ENCODE measurements at places on chromosomes 4 and X.

DNA sequence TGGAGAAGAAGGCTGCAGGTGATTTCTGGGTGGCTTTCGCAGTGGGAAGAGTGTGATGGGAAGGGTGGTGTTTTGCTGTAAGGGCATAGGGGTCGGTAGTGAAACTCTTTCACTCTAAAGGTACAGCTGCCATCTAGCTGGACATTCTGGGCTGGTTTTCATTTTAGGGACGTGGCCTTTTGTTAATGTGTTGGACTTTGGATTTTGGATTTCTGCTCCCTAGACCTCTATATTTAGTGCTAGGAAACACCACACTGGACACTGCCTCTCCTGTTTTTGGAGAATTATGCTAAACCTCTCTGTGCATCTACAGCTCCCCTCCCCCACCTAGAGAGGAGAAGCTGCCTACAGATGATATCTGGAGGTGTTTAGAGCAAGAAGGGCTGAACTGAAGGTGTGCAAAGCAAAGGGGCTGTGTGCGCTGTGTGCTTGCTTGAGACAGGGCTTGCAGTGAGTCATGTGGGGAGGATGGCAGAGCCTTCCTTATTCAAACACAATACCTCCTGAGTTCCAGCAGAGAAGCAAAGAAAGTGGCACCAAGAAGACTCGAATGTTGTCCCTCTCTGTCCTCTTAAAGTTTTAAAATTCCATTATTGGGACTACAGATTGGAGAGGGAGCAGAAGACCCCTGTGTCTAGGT is 47.9 kb downstream of the STARD8 start:
- no peak for DNase-seq

- no peak for DNase-seq
These were observed 711.8 kb upstream of the FAM241A start for GRCh38 chr4:111433441-111433840.

GRCh38 chr4:74087481-74087880 is 11.5 kb downstream of the CXCL2 start:
- DNase-seq = no peak

DNA sequence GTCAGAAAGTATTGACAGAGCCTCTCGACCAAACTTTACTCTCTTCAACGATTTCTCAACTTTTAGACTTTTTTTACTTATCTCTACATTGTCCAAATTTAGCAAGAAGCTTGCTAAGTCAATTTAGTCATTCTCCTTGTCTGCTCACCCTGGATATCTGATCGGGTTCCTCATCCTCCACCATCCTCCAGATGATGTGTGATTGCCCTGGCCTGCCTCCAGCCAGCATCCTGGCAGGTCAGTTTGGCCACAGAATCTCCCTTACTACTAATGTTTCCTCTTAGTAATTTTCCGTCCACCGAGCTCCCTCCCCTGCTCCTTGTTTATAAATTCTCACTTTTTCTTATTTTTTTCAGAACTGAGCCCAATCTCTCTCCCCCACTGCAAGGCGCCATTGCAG is 167.9 kb upstream of the ZFP42 start:
- DNase-seq = no peak

DNA sequence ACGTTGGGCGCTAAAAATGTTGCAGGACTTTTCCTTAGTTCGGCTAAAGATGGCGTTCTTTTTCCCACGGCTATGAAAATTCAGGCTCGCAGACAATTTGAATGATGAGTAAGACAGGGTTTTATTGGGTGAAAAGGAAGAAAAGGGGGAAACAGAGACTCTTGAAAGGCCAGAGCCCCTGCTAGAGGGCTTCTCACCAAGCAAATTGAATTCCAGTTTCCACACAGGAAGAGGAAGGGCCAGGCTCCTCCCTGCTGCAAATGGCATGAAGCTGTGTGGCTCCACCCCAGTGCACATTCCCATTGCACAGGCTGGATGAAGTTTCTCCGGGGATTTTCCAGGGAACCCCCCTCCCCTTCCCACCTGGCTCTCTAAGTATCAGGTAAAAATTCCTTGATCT is 210.9 kb downstream of the KLHL4 start:
- no peak for DNase-seq

DNA sequence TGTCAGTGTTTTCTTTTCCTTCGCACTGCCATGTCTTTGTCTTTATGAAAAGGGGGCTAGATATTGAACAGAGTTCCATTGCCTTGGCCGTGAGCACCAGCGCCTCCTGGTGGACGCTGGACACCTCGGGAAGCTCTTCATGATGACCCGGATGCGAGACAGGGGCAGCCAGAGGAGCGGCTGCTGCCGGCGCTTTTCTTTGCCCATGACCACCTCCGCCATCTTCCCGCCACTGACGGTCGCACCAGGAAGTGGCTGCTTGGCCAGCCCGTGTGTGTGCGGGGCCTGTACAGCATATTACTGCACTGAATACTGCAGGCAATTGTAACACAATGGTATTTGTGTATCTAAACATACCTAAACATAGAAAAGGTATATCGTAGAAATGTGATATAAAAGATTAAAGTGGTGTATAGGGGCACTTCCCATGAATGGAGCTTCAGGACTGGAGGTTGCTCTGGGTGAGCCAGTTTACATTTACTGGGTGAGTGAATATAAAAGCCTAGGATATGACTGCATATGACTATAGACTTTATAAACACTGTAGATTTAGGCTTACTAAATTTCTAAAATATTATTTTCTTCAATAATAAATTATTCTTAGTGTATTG is 15.8 kb upstream of the GRIA2 start:
- no peak for DNase-seq

DNA sequence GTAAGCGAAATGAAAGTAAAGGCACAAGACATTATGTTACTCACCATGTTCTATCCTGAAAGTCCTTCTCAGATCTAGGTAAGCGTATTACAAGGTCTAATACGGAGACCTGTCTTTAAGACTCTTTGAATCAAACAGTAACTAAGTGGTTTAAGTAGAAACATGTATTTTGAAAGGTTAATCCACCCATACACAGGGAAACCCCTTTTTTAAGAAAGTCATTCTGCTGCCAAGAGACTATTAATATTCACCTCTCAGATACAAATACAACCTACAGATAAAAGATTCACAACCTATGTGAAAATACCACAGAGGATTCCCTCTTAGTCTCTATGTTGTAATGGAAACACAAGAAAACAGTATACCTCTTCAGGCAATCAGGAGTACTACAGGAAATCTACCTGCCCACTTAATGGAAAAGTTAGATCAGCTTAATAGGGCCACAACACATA is 63.2 kb upstream of the TNIP3 start:
- no peak for DNase-seq

DNA sequence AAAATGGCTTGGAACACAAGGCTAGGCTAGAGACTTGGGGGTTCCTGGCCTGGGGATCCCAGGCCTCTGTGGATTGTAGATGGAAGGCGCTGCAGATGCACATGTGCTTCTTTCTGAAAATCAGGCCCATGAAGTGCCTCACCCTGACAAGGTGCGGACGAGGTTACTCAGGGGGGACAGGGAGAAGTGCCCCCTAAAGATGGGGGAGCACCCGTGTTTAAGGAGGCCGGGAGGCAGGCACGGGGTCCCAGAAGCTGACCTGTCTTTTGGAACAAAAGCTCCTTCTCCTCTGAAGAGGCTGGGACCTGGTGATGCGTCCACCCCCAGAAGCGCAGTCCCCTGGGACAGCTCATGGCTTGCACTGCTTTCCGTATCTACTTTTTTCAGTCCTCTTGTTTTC is 2.4 kb downstream of the PDZD4 start:
- DNase-seq = no peak

DNA sequence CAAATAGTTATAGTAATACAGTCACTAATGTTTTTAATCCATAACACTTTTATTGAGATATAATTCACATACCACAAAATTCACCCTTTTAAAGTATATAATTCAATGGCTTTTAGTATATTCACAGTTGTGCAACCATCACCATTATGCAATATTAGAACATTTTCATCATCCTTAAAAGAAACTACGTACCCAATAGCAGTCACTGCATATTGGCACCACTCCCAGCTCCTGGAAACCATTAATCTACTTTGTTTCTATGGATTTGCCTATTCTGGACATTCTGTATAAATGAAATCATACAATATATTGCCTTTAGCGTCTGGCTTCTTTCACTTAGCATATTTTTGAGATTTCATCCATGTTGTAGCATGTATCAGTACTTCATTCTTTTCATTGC is 99.3 kb downstream of the AMMECR1 start:
- DNase-seq = no peak

GRCh38 chr4:184402239-184402638 is 72.1 kb downstream of the IRF2 start:
- DNase-seq = no peak

- DNase-seq = no peak
These were observed 29.4 kb downstream of the ELF4 start for GRCh38 chrX:130080791-130081367.

DNA sequence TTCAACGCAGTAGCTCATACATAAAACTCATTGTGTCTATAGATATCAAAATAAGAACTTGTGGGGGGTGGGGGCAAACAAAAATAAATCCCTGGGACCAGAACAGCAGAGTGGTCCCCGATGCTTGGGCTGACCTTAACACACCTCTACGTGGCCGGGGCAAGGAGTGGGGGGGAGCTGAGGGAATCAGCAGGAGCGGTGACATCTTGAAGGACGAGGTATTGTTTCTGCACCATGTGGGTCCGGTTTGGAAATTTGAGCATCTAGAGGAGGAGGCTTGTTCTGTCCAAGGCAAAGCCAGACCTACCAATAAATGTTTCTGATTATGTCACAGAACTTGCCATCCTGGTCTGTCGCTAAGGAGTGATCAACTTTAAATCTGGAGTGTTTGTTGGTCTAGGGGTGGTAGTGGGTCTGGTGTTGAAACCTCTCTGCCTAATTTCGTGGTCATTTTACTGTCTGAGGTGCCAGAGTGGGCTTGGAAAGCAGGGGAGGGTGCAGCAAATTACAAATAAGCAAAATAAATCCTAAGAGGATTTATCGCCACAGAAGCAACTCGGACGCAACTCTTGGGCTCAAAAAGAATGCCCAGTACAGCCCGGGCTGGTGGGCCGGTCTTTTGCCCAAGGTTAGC is 774 bp upstream of the RAPGEF2 start:
- no peak for DNase-seq

DNA sequence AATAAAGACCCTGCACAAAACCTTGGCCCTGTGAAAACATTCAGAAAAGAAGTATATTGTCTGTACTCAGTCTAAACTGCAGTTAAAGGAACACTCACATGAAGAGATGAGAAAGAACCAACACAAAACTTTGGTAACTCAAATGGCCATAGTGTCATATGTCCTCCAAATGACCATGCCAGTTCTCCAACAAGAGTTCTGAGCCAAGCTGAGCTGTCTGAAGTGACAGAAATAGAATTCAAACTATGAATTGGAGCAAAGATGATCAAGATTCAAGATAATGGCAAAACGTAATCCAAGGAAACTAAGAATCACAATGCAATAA is 739.3 kb upstream of the NDST4 start:
- DNase-seq = no peak

GRCh38 chr4:139469216-139469615 is 15.3 kb downstream of the RAB33B start:
- no peak for DNase-seq

DNA sequence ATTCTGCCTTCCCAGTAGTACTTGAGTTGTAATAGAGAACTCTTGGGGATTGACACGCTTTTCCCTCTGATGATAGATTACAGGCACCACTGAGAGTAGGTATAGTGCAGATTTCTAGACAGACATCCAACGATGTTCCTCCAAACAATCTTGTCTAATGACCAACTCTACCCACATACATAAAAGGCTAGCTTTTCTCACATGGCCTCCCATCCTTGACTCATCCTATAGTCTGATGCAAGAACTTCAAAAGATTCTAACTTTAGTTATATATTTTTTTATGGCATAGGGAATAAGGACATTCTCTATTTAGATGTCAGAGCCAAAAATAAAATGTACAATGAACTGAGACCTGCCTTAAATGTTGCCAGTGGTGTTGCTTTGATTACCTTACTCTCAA is 60.9 kb downstream of the GLRA2 start:
- no peak for DNase-seq

GRCh38 chr4:158811704-158812103 is 42.9 kb downstream of the FNIP2 start:
- no peak for DNase-seq

- DNase-seq = no peak
These were observed 144.4 kb downstream of the MAGEB17 start for GRCh38 chrX:16311671-16312070.

DNA sequence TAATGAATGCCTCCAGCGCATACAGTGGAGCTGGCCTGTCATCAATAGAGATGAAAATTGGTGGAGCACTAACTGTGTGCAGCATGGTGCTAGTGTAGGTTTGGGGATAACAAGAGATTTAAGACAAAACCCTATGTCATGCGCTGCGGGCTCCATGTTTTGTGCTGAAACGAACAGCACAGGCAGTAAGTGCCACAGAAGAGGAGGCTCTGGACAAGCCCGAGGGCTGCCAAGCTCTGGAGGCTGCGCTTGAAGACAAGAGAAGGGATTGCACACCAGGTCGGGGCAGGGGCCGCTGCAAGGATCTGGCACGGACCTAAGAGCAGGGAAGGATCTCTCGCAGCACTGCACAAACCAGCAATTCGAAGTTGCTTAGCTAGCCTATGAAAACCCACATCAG is 35.5 kb downstream of the TENM3 start:
- no peak for DNase-seq

DNA sequence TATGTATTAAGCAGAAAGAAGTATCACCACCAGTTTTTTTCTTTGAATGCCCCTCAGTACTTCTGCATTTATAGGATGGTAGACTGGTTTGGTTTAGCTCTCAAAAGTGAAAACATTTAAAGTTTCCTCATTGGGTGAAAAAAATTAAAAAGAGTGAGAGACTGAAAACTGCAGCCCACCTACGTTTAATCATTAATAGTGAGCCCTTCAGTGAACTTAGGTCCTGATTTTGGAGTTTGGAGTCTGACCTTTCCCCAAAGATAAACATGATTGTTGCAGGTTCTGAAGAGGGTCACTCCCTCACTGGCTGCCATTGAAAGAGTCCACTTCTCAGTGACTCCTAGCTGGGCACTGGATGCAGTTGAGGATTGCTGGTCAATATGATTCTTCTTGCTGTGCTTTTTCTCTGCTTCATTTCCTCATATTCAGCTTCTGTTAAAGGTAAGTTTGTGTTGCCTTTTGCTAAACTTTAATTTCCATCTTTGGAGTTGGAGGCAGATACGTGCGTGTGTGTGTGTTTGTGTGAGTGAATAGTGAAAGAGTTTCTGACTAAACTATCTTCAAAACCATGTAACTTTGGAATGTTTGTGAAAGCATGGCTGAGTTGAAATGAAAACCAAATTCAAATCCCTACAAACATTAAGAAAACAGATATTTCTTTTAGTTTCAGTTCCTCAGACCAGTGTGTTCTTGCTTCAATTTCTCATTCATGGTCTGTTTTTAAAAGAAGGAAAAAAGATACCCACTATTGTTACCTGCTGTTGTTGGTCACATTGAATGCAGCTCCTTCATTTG is at the start of gene MTTP:
TSS of gene MTTP (plus strand) at position 295 of the 795 bp plus-strand sequence. CDS start at position 381, 86 bp downstream.
- no peak for DNase-seq

All from hypothalamus (tissue), 51 donors.